ENCODE measurements at places on chromosomes 4 and X.

- no peak for DNase-seq
Measured at GRCh38 chrX:78946178-78946931, 1.2 kb downstream of the P2RY10 start.

DNA sequence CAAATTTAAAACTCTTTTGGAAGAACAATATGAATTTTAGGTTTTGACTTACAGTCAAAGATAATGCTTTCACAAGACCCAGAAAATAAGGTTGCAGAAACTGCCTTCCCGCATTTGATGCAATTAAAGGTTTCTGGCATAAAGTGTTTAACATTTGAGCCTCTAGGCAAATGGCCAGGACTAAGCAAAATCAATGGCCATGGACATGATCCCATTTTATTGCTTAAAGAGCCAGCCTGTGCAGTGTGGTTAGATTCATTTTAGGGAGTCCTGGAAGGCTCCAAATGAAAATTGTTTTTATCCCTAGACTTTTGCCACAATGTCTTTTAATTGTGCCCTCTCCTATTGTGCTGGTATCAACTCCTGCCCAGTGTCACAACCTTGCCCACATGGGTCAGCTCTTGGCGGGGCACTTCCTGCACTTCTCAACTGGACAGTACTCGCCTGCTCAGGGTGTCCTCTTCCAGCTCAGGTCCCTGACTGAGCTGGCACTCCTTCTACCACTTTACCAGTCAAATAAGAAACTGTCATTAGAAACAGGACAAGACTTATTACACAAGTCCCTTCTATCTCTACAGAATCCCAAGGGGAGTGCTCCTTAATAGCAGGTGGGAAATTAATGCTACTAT, 208.4 kb upstream of the NPY2R start:
- DNase-seq = no peak

DNA sequence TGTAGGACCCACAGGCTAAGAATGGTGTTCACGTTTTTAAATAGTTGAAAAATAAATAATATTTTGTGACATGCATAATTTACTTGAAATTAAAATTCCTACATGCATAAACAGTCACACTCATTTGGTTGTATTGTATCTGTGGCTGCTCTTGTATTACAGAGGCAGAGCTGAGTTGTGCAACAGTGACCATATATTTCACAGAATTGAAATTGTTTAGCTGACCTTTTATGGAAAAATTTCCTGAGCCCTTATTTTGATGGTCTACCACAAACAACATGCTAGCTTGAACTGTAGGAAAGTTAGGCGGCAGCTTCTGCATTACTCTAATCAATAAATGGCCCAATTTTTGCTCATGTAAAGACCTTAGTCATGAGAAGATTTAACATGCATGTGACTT, 633.4 kb upstream of the AADAT start:
- no peak for DNase-seq

DNA sequence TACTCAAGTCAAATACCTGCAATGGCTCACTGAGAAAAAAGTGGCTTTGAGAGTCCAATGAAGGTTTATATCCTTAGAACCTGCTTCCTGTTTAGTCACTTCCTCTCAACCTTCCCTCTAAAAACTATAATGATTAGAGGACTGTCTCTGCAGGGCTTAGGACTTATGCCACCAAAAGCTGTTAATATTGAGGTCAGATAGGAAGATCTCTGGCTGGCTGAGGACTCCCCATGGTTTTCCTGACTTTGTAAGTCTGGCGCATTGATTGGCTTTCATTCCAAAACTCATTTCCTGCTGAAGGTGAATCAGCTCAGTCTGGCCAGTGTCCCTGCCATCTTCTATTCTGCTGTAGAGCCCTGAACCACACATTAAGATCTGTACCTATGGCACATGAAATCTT, 140.9 kb upstream of the ANK2 start:
- no peak for DNase-seq

- no peak for DNase-seq
Measured at GRCh38 chrX:13587786-13588477, 18.5 kb downstream of the EGFL6 start.

DNA sequence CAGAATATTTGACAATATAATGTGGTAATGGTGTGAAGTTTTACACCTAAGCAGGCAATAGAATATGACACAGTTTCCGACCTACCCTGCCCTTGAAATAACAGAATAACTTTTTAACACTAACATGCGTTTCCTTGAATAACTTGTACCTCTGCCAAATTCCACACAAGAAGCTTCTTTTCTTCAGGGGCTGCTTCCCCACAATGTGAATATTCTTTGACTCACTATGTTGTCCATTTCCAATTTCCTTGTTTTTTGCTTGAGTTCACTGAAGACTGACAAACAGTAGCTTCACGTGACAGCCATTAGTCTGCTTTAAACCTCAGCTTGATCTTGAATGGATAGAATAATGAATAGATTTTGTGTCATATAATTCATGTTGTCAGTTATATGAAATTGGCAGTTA, 14.3 kb downstream of the SHROOM3 start:
- DNase-seq = no peak

Data from activated T-cell treated with anti-CD3 and anti-CD28 coated beads for 1 hour (primary cell).